ENCODE measurements at places on chromosomes 2 and 18.

DNA sequence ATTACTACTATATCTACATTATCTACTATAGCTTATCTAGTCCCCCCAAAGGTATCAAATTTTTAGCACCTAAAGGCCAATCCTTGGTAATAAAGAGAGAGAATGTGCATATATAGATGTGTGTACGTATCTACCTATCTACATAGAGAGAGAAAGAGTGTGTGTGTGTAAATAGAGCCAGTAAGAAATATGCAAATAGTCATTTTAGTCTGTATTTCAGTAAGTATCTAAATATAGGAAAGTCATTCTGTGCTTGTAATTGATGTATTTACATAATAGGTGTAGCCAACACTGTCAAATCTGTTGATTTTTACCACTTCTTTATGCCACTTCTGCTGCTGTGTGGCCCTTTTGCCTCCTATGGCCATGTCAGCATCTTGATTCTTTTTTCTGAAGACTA, 284.5 kb upstream of the TFPI start:
- DNase-seq: no peak

GRCh38 chr2:133844214-133844892, 276.1 kb upstream of the NCKAP5 start:
- DNase-seq: peak; percentile 40

DNA sequence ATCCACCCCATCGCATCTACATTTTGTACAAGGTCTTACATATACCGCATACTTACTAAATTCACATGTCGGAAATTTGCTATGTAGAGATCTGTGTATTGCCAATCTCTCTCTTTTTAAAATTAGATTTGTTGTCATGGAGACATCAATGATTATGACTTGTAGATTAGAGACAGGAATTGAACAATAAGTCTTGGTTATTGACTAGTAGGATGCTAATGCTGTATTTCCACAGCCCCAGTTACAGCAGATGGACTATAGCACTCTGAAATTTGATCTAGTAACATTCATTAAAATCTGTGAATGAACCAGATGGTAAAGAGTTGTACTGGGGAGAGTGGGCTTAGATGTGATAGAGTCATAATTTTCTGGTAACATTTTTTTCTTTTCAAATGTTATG, 805.7 kb downstream of the SLC4A3 start:
- no peak for DNase-seq

GRCh38 chr18:79378536-79379250, 17.0 kb upstream of the NFATC1 start:
- no peak for DNase-seq

- DNase-seq: no peak
Observed at GRCh38 chr18:34085140-34085739, 139.5 kb downstream of the NOL4 start.

- no peak for DNase-seq
Observed at GRCh38 chr2:220293966-220294365, 666.5 kb downstream of the SLC4A3 start.

DNA sequence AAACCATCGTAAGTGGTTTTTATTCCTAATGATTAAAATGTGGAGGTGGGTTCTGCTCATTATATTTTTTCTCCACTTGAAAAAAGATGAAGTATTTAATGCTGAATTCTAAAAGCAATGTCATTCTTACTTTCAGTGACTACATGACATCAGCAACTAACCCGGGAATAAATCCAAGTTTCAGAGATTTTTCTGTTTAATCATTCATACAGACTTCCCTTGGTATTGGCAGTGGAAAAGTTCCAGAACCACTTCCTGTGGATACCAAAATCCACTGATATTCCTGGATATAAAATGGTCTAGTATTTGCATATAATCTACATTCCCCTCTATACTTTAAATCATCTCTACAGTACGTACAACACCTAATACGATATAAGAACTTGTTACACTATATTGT, 128.6 kb downstream of the ZNF532 start:
- no peak for DNase-seq

DNA sequence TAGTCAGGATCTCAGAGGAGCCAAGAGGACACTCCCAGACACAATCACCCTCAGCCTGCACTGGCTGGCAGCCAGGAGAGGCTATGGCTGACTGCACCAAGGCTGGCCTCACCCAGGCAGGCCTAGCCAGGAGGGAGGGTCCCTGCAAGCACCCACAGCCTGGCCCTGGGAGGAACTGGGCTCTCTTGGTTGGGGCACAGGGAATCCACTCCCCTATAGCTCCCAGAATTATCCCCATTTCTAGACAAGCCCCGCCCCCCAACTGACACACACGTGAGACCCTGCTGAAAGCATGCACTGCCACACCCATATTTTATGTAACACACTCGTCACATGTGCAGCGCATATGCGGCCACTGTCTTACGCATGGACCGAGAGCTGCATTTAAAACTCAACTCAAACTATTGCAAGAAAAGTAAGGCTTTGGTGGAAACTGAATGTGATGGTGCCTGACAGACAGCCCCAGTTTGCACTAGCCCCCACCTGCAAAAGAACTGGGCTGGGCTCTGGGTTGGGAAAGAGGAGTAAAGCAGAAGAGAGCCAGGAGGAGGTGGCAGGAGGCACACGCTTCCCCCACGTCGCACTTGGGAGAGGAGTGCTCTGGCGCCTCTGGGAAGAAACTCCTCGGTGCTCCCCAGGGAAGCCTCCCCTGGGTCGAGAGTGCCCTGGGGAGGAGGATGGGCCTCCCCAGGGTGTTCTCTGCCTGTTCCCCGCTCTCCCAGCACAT, 28.9 kb upstream of the ARHGEF4 start:
- peak; percentile 51 for DNase-seq

GRCh38 chr2:62698653-62699052, 6.9 kb upstream of the EHBP1 start:
- DNase-seq: no peak

- DNase-seq: no peak
Observed at GRCh38 chr2:240739797-240740196, 48.1 kb downstream of the AQP12A start.

- no peak for DNase-seq
Observed at GRCh38 chr2:146879882-146880281, 964.9 kb upstream of the ACVR2A start.

DNA sequence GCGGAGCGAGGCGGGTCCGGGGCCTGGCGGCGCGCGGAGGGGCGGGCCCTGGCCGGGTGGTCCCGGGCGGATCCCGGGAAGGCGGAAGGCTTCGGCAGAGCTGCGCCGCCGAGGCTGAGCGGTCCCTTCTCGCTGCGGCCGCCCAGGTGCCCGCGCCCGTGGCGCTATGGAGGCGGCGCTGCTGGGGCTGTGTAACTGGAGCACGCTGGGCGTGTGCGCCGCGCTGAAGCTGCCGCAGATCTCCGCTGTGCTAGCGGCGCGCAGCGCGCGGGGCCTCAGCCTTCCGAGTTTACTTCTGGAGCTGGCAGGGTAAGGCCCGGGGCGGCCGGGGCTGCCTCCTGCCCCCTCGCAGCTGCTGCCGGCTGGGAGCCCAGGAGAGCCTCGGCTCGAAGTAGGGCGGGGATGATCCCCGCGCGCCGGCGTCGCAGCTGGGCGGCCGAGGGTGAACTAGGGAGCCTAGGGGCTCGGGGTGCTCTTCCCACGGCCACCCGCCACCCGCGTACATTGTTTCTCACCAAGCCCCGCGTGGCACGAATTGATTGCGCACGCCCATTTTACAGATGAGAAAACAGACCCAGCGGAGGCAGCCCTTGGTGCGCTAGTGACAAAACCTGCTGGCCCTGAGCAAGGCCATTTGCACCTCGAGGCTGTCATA, at the start of gene SLC66A3:
SLC66A3 (plus strand) TSS at position 87 of the 655 bp plus-strand sequence; CDS start at position 167, 80 bp downstream.
- peak; percentile 72 for DNase-seq

GRCh38 chr2:17086990-17087389, 421.4 kb upstream of the CYRIA start:
- no peak for DNase-seq

GRCh38 chr2:133812826-133813617, 244.8 kb upstream of the NCKAP5 start:
- DNase-seq: no peak
